Activated B cell treated with CpG ODN at 0.5 μM for 24 hours (primary cell): ENCODE measurements at places on chromosomes 6 and 20.

- H3K4me1 ChIP-seq: no peaks in the 10 kb centered on the region
- H3K36me3 ChIP-seq: no peaks in the 10 kb centered on the region
- H3K27me3 ChIP-seq: no peaks in the 10 kb centered on the region
- no peak overlapping the region for H3K27ac ChIP-seq
These were observed 24.9 kb downstream of the CRISP1 start for GRCh38 chr6:49841424-49841823.

DNA sequence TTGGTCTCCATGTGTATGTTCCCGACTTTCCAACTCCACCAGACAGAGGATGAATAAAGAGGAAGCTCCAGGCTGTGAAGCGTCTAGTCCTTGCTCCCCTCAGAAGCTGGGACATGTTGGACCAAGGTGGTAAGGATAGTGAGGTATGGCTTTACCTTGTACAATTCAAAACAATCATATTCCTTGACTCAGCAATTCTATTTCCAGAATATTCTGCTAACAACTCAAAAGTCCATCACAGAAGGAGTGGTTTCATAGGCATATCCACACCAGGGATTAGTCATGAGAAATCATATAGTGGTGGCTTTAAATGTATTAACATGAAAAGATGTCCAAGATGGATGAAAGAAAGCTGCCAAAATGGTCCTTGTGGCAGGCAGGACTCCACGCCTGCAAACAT is 19.8 kb downstream of the FKBP1A start:
- DNase-seq: no peak
- no peak overlapping the region for H3K4me3 ChIP-seq
- no peaks in the 10 kb centered on the region for H3K27me3 ChIP-seq

DNA sequence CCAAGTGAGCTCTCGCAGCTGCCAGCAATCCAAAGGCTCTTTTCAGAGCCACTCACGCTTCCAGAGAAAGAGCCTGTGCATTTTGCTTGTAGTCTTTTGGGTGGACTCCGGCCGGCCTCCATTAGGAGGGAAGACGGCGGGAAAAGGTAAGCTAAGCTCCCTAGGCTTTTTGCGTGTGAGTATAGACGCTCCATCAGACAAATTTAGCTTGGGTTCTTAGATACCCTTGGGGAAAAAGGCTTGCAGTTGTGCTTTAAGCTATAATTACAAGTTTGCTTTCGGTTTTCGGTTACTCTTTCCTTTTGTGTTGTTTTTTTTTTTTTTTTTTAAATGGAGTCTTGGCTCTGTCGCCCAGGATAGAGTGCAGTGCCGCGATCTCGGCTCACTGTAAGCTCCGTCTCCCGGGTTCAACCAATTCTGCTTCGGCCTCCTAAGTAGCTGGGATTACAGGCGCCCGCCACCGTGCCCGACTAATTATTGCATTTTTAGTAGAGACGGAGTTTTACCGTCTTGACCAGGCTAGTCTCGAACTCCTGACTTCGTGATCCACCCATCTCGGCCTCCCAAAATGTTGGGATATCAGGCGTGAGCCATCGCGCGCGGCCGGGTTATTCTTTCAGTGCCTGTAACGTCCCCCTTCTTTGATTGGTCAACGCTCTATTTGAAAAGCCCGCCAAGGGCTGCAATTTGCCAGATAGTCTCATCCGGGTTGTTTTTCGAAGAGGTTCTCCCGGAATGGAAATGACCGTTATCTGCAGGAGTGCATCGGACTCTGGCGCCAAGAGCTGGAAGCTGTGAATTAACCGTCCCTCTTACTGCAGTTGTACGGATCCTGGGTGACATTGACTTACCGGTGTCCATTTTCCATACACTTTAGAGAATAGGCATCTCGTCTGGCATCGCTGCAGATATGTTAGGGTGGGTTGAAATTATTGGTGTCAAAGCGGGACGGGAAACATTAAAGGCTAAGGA is 18.1 kb downstream of the OR2B2 start:
- DNase-seq: peak; percentile 58
- H3K4me1 ChIP-seq: peaks cover 32% of the 10 kb centered on the region
- no peaks in the 10 kb centered on the region for H3K27me3 ChIP-seq

DNA sequence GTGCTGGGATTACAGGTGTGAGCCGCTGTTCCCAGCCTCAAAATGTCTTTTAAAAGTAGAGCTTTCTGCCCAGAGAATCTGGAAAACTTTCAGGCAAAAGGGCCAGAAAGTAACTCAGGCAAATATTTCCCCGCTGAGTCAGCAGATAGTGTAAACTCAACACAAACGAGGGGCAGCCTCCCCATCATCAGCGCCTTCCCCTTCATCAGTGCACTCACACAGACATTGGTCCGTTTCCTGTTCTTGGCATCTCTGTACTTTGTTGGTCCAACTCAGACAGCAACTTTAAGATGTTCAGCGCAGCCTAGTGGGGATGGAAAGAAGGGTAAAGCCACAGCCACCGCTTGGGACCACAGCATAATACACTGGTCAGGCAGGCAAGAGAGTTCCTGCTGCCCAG is 69.5 kb downstream of the CSE1L start:
- no peaks in the 10 kb centered on the region for H3K27me3 ChIP-seq
- peaks cover 85% of the 10 kb centered on the region for H3K36me3 ChIP-seq
- H3K4me3 ChIP-seq: no peak overlapping the region

GRCh38 chr20:61753316-61753942 is 312.3 kb downstream of the TAF4 start:
- no peak for DNase-seq

DNA sequence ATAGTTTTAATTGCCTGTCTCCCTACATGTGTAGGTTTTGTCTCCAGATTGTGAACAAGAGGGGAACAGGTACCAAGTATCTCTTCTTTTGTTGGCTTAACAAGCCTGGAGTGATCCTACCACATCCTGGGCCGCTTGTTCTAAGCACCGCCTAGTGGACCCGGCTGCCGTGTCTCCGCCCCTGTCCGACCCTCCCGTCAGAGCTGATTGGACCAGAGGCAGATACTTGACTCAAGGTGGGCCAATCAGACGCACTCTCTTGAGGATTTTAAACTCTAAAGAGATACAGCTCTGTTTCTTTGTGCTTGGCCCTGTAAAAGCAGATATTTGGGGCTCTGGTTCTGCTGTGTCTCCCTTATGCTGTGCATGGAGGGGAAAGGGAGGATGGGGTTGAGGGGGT is 68.2 kb downstream of the PRDM1 start:
- no peak overlapping the region for H3K27ac ChIP-seq
- H3K4me3 ChIP-seq: no peak overlapping the region
- H3K36me3 ChIP-seq: no peaks in the 10 kb centered on the region
- no peak for DNase-seq
- peaks cover 11% of the 10 kb centered on the region for H3K4me1 ChIP-seq
